ENCODE measurements at places on chromosomes 2 and 18.
A peak's percentile ranks its signal among the peaks of the same experiment; 100 is the strongest.

GRCh38 chr2:239523954-239524330 lies 123.1 kb upstream of the HDAC4 start:
- peak; percentile 48 for DNase-seq

DNA sequence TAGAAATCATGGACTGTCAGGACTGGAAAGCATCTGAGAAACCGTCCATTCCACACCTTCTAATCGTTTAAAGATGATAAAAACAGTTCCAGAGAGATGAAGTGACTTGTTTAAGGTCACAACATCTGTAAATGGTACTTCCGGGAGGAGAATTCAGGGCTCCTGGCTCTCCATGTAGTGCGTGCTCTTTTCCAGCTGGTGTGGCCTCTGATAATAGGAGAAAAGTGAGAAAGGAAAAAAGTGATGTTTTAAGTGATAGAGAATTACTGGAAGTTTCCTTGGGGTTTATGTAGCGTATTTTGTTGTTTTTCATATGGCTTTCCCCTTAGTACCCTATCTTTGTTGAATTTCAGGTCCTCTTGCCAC lies 663 bp downstream of the C2orf49 start:
- no peak for DNase-seq

- DNase-seq = no peak
Measured at GRCh38 chr2:8278709-8279354, 403.0 kb upstream of the ID2 start.

- DNase-seq = no peak
Measured at GRCh38 chr2:91442246-91442905, 2750.9 kb downstream of the RPIA start.

DNA sequence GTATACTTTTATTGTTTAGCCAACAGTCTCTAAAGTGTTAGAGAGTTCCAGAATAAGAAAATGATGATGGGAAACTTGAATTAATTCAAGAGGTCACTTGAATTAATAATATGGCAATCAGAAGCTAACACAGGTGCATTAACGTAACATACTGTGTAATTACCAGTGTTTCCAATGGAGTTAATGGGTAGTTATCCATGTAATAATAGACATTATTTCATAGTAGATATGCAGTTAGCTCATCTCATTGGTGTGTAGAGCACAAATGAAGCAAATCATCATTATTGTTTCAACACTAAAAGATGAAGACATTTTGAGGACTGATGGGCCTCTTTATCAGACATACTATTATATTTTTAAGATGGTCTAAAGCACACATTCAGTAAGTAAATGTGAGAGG lies 460.3 kb upstream of the HNRNPA3 start:
- DNase-seq = no peak

GRCh38 chr2:109247340-109247739 lies 118.3 kb downstream of the SH3RF3 start:
- no peak for DNase-seq

- peak; percentile 97 for DNase-seq
Measured at GRCh38 chr18:22691946-22692710, 241.0 kb upstream of the RBBP8 start.

DNA sequence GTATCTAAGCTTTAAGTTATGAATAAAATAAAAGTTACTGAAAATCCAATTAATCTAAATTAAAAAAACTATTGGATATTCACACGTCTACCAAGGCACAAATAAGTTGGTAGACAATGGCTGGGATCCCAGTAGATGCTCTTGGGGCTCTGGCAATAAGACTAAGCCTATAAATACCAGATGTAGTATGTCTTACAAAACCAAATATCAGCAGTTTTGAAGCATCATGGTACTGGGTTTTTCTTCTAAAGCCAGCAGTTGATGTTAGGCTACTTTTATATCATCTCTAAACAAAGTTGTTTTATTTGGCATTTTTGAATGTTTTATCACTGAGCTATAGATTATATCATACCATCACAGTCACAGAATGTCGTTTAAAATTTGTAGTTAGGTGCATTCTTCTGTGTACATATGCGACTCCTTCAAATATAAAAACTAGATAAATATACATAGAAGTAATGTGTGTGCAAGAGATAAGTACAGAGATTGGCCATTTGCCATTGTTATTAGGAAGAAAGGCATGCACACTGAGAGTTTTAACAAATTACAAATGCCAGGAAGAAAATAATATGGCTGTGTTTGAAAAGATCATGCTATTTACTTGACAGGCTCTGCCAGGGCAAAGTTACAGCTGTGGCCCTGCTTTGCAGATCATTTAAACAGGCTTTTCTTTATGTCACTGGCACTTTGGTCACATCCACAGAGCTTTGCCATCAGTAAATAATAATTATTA lies 21.6 kb upstream of the TMEM17 start:
- no peak for DNase-seq

DNA sequence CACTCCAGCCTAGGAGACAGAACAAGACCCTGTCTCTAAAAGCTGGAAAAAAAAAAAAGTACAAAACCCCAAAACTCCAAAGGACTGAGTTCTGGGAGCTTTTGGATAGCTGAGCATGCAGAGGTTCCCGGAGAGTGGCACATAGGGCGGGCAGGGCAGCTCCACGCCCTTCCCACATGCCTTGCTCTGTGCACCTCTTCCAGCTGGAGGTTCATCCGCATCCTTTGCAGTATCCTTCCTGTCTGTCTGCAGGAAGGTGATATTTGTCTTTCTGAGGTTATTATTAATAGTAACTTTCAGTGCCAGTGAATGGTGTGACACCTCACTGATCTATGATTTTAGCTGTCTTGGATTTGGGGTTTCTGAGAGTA lies 70.2 kb downstream of the INPP4A start:
- DNase-seq = no peak

DNA sequence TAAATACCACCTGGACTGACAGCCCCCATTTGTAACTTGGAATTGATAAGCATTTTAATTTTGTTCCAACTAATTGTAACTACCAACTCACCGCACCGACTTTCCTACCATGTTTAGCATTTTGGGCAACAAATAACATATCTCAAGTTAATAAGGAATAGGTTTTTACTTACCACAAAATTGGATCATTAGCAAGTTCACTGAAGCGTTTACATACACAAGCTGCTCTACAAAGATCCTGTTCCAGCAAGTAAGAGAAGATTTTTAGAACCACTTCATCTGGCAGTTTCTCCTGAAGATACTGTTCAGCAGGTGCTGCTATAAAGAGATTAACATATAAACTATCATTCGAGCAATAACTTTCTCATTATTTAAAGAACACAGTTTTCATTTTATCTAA lies 55.7 kb downstream of the MSH6 start:
- no peak for DNase-seq

DNA sequence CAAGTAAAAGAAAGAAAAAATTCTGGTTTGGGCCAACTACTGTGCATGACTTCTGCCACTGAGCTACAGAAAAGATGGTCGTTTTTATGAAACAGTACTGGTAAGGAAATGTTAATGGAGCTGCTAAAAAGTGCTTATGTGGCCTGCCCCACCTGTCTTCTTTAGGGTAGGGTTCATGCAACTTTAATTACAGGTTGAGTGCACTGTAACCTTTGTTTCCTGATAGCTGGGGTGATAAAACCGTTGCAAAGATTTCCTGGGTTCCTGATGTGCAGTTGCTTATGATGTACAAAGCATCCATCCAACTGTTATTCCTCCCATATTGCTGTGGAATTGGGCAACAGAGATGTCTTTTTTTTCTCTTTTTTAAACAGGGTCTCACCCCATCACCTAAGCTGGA lies 34.3 kb upstream of the PUM2 start:
- DNase-seq = no peak

DNA sequence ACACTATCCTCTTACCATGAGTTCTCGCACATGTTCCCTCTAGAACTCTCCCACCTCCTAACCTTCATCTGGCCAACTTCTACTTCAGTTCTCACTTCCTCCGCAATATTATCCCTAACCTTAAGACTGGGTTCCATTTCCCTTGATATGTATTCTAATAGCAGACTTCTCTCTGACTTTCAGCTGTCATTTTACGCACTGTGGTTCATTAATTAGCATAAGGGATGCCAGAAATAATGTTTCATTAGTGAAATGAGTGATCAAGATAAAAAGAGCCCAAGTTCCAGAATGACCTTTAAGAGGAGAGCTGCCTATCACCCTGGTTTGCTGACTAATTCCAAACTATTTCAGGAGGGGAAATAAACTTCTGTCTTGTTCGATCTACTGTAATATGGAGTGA lies 108.6 kb upstream of the CCDC150 start:
- DNase-seq = no peak
